ENCODE measurements at places on chromosomes 5 and 9.

GRCh38 chr5:92543201-92543600, 1037.8 kb downstream of the NR2F1-AS1 start:
- DNase-seq: no peak

DNA sequence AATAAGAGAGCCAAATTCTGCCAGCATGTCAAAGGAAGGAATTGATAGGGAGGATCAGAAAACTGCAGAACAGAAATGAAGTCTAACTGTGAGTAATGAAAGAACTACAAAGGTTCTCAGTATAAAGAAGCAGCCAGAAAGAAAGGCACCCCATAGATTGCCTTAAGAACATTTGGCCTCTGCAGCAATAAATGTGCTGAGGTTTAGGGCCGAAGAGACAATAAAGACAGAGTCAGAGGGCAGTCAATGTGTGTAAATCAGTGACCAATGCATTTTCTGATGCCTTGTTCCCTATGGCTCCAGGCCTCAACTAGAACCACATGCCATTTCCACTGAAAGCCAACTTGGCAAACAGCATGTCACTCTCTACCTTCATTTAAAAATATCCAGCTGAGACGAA, 281.0 kb downstream of the HINT1 start:
- DNase-seq: no peak

DNA sequence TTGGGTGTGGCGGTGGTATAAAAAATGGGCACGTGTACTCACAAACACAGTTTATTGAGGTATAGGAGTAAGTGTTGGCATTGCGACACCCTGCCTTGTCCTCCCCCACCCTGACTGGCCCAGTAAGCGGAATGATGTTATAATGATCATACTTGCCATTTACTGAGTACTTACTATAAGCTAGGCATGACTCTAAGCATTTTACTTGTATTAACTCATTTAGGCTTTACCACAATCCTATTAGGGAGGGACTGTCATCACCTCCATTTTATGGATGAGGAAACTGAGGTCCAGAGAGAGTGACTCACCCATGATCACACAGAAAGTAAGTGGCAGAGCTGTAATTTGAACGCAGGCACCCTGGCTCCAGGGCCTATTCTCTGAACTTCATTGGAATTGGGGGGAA, 2.3 kb downstream of the SMIM3 start:
- DNase-seq: peak; percentile 58

- DNase-seq: no peak
Measured at GRCh38 chr5:67082941-67083340, 113.7 kb downstream of the CD180 start.

- no peak for DNase-seq
Measured at GRCh38 chr5:155434267-155434666, 420.7 kb downstream of the KIF4B start.
